Breast epithelium (tissue), 4 donors: ENCODE measurements at places on chromosomes 12 and 14. TPM values are rescaled to one million over a fixed set of nuclear protein-coding genes. Genes with fewer than 3 reads are reported as not detected.

Gene IFNG-AS1
- total RNA-seq = not detected

Gene HOXC10
- 4.3 TPM for total RNA-seq

DNA sequence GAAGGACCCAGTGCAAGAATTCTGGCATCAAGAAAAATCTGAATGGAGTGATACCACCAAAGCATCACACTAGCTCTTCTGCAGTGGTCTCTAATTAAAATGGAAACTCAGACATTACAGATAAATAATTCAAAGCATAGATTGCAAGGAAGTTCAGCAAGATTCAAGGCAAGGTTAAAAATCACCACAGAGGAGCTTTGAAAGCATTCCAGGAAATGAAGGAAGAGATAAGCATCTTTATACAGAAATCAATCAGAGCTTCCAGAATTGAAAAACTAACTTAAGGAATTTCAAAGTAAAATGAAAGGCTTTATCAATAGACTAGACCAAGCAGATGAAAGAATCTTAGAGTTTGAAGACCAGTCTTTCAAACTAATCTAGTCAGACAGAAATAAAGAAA, 20.4 kb upstream of the GLIPR1 start:
- H3K27ac ChIP-seq = no peak overlapping the region
- DNase-seq = no peak
- no peak overlapping the region for H3K4me3 ChIP-seq

GRCh38 chr14:55701638-55702037, 121.6 kb downstream of the KTN1 start:
- H3K4me3 ChIP-seq = no peak overlapping the region
- H3K4me1 ChIP-seq = no peaks in the 10 kb centered on the region
- no peak overlapping the region for H3K27ac ChIP-seq
- H3K27me3 ChIP-seq = no peaks in the 10 kb centered on the region
- no peak for DNase-seq
- no peaks in the 10 kb centered on the region for H3K36me3 ChIP-seq

- H3K27ac ChIP-seq = no peak overlapping the region
- H3K27me3 ChIP-seq = no peaks in the 10 kb centered on the region
- H3K4me1 ChIP-seq = no peaks in the 10 kb centered on the region
- H3K4me3 ChIP-seq = no peak overlapping the region
- H3K36me3 ChIP-seq = no peaks in the 10 kb centered on the region
These were observed 73.2 kb downstream of the TSPAN11 start for GRCh38 chr12:30999723-31000122.

DNA sequence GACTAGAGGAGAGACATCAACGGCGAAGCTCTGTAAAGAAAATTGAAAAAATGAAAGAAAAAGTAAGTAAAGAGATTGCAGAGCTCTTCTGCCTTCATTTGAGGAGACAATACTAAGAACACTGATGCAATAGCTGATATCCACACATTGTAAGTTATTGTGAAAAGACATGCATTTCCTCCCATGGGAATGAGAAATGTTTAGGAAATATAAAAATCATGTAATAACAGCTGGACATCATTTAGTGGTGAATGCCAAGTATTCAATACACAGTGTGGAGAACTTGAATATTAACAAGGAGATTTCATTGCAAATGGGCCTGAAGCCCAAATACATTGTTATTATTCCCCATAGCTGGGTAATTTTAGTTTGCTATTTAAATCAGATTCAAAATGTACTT, 179.2 kb downstream of the KICS2 start:
- H3K4me3 ChIP-seq = no peak overlapping the region
- no peaks in the 10 kb centered on the region for H3K4me1 ChIP-seq
- H3K36me3 ChIP-seq = no peaks in the 10 kb centered on the region
- no peak for DNase-seq
- H3K27ac ChIP-seq = no peak overlapping the region

GRCh38 chr12:56521590-56522371, at the start of gene RBMS2:
TSS of gene RBMS2 (plus strand) at chr12:56521820. CDS start at chr12:56522024, 204 bp downstream.
- no peaks in the 10 kb centered on the region for H3K36me3 ChIP-seq
- H3K4me3 ChIP-seq = peak within 1 kb of the TSS; percentile 58
- no peaks in the 10 kb centered on the region for H3K27me3 ChIP-seq
- peak within 1 kb of the TSS; percentile 87 for H3K27ac ChIP-seq
- peak; percentile 74 for DNase-seq

DNA sequence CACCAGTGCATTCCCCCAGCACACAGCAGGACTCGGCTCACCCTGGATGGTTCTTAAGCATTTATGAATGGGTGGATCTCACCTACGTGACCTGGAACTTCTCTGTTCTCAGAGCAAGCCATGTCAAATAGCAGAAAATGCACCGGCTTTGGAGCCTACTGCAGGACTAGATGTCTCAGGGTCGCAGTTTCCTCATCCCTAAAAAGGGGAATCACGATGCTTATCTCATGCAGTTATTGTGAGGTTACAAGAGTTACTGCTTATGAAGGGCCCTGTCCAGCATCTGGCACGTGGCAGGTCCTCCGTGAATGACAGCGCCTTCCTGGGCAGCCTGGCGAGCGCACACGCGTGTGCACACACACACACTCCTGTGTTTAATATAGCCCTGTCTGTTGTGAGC, 128.5 kb downstream of the ETV6 start:
- H3K27ac ChIP-seq = peak overlapping the region; percentile 8
- no peaks in the 10 kb centered on the region for H3K27me3 ChIP-seq
- no peak overlapping the region for H3K4me3 ChIP-seq
- no peak for DNase-seq

DNA sequence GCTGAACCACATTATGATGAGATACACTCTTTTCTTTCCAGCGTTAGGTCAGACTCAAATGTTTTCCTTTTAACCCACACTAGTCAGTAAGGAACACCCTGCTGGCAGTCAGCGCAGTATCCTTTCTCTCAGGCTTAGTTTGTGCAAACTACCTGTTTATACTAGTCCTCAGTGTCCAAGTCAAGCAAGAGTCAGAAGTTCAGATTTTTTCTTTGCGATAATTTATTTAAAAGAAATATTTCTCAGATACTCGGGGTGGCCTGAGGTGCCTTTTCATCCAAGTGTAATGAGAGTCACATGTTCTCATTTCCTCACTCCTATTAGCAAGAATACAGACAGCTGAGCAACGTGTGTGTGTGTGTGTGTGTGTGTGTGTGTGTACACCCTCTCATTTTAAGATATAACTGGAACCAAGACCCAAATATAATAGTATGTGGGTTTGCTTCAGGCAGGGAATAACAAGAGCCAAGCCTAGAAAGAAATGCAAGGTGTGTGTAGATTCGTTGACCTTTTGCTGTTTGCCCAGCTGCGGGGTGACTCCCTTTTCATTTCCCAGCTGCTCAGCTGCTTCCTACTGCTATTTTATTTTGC, 182.7 kb downstream of the KICS2 start:
- H3K27ac ChIP-seq = peak overlapping the region; percentile 63
- peaks cover 4% of the 10 kb centered on the region for H3K4me1 ChIP-seq
- DNase-seq = no peak
- no peaks in the 10 kb centered on the region for H3K27me3 ChIP-seq

DNA sequence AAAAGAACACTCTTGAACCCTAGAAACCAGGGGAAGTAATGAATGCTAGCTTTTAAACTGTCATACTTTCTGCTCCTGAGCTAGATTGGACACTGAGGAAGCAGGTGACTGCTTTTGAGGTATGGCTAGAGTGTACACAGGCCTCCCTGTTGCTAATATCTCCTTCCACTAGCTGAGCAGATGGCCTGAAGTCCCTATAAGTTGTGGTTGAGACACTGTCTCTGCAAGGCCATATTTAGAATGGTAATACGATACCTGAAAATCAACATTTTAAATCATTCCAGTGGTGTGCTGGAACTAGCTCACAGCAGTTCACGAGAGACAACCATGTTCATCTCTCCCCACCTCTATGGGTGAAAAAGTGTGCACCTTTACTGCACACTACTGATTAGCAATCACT, 46.4 kb upstream of the BMP4 start:
- no peak for DNase-seq
- H3K4me3 ChIP-seq = no peak overlapping the region
- H3K27ac ChIP-seq = no peak overlapping the region

DNA sequence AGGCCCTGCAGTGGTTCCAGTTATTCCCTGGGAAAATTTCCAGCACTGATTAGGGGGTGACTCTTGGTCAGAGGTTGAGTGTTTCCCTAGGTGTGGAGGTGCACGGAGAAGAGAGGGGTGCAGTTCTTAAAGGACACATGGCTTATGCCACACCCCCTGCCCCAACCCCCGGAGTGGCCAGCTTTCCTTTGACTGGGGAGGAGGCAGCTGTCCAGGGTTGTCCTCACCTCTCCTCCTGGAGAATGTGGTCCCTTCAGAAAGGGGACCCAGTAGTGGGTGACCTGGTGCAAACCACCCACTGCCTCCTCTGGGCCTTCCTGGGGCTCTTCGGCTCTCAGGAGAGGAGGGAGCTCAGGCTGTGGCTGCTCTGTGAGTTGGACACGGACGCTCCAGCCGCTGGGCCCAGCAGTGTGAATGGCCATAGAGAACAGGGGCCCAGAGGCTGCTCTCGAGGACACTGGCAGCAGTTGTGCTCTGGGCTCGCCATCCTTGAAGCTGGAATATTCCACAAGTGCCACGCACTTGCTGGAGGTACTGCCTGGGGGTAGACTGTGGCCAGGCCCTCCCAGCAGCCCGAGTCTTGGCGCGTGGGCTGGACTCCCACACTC, 13.6 kb downstream of the PACS2 start:
- no peaks in the 10 kb centered on the region for H3K27me3 ChIP-seq
- no peak overlapping the region for H3K4me3 ChIP-seq
- H3K27ac ChIP-seq = peak overlapping the region; percentile 25
